ENCODE measurements at places on chromosomes 7 and 10. TPM values are rescaled to one million over a fixed set of nuclear protein-coding genes. Genes with fewer than 3 reads are reported as not detected.

GRCh38 chr10:62459072-62459471, 84.9 kb downstream of the ZNF365 start:
- DNase-seq, result peak; percentile 85

GRCh38 chr7:139691253-139691781, 86.5 kb downstream of the HIPK2 start:
- DNase-seq, result no peak

- DNase-seq, result peak; percentile 19
These were observed 39.1 kb downstream of the CDK1 start for GRCh38 chr10:60817398-60817805.

ITIH2 gene
- total RNA-seq, result not detected

All from IMR-90 (cell line).